Activated CD8-positive, alpha-beta T cell treated with anti-CD3 and anti-CD28 coated beads for 36 hours (primary cell): ENCODE measurements at places on chromosomes 2 and 18. TPM values are rescaled to one million over a fixed set of nuclear protein-coding genes. Genes with fewer than 3 reads are reported as not detected.

- no peak overlapping the region for H3K27ac ChIP-seq
- peaks cover 2% of the 10 kb centered on the region for H3K36me3 ChIP-seq
- H3K27me3 ChIP-seq: no peaks in the 10 kb centered on the region
Measured at GRCh38 chr2:231222318-231223000, 24.0 kb downstream of the ARMC9 start.

DNA sequence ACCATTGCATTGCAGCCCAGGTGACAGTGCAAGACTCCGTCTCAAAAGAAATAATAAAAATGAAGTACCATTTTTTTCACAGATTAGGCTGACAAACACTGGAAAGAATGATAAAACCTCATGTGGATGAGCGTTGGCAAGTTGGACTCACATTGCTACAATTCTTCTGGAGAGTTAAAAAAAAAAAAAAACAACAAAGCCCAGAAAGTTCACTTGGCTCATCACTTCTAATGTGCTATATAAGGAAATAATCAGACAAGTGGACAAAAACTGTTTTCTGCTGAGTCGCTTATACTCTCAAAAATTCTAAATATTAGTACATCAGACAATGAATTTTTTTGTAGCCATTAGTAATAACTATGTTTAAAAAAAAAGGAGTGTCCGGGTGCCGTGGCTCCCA lies 38.4 kb downstream of the PKP4 start:
- peaks cover 5% of the 10 kb centered on the region for H3K36me3 ChIP-seq
- no peak for DNase-seq
- H3K27me3 ChIP-seq: no peaks in the 10 kb centered on the region
- peaks cover 1% of the 10 kb centered on the region for H3K4me1 ChIP-seq
- no peak overlapping the region for H3K27ac ChIP-seq

- H3K36me3 ChIP-seq: peaks cover 29% of the 10 kb centered on the region
- H3K4me1 ChIP-seq: no peaks in the 10 kb centered on the region
- DNase-seq: no peak
Measured at GRCh38 chr18:36109737-36110136, 19.4 kb downstream of the SLC39A6 start.

- H3K27ac ChIP-seq: no peak overlapping the region
- no peak overlapping the region for H3K4me3 ChIP-seq
- H3K4me1 ChIP-seq: no peaks in the 10 kb centered on the region
- DNase-seq: no peak
- no peaks in the 10 kb centered on the region for H3K36me3 ChIP-seq
Measured at GRCh38 chr18:36194600-36195315, 7.5 kb downstream of the MOCOS start.

PROM2 gene
- 1.2 TPM for total RNA-seq
